Stimulated activated naive CD4-positive, alpha-beta T cell treated with Interleukin-2 at 50 U/mL for 16 hours (primary cell): ENCODE measurements at places on chromosomes 2 and 18.

GRCh38 chr2:18402831-18403230 is 157.6 kb downstream of the RDH14 start:
- DNase-seq, result no peak

DNA sequence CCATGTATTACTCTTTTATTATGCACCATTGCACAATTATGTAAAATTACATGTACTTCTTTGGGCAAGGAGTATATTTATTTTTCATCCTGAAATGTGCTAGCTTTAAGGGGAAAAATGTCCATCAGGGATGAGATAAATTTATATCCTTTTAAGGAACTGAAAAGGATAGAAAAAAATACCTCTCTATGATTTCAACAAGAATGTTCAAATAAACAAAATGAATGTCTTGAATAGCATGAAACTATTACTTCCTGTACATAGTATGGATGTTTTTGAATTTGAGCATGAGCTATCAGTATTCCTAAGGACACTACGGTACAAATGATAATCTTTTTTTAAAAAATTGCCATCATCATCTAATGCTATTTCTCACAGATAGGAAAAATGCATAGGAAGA is 1611.9 kb upstream of the ZEB2 start:
- no peak for DNase-seq

GRCh38 chr2:143429932-143430679 is 300.9 kb downstream of the ARHGAP15 start:
- DNase-seq, result no peak

GRCh38 chr18:68713131-68713530 is 1.8 kb downstream of the TMX3 start:
- no peak for DNase-seq

GRCh38 chr2:69340101-69340775 is 46.8 kb downstream of the GFPT1 start:
- DNase-seq, result no peak

DNA sequence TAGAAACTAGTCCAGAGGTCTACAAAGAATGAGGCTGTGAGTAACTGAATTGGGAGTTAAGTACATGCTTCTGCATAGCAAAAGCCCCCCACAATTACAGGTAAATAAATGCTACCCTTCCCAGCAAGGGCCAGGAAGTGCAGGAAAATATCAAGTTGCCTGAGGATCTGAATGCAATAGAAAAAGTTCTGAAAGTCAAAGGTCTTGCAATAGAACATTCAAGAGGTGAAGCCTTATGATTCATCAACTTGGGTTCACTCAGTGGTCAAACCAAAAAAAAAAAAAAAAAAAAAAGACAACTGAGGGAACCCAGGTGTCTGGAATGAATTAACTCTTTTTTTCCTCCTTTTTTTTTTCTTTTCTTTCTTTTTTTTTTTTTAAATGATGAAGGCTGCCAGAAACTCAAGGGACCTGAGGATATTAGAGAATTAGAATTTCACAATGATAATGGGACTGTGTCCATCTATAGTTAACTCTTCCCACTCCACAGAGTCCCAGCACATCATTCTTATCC is 42.9 kb upstream of the RFX8 start:
- no peak for DNase-seq

- no peak for DNase-seq
Observed at GRCh38 chr18:26993568-26993967, 128.1 kb upstream of the AQP4 start.

GRCh38 chr2:66443979-66444861 is 9.3 kb downstream of the MEIS1 start:
- DNase-seq, result no peak

- DNase-seq, result no peak
Observed at GRCh38 chr2:176768185-176768584, 444.4 kb upstream of the HNRNPA3 start.

GRCh38 chr2:224538561-224539138 is 46.5 kb downstream of the CUL3 start:
- DNase-seq, result no peak

DNA sequence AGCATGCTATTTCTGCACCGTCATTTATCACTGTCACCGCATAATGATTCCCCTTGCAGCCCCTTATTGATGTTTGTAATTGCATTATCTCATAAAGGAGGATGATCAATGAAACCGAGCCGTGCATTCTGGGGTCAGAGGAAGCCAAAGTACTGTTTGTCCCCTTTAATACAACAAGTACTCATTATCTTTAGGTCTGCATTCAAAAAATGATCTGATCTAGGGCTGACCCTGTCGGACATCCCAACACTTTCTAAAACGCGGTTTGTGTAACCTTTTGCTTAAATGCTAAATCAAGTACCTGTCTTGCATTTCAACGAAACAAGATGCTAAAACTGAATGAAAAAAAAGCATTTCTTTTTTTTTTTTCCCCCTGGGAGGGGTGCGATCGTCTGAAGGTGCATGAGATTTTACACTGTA is 143.8 kb downstream of the MEIS1 start:
- DNase-seq, result no peak

- DNase-seq, result no peak
Observed at GRCh38 chr2:202049840-202050239, 16.2 kb downstream of the FZD7 start.

GRCh38 chr2:180238729-180239128 is 231.6 kb upstream of the CWC22 start:
- DNase-seq, result no peak

- DNase-seq, result no peak
Observed at GRCh38 chr2:207086136-207086535, 79.6 kb downstream of the KLF7 start.
